ENCODE measurements at places on chromosomes 5 and 9.
A peak's percentile ranks its signal among the peaks of the same experiment; 100 is the strongest.

DNA sequence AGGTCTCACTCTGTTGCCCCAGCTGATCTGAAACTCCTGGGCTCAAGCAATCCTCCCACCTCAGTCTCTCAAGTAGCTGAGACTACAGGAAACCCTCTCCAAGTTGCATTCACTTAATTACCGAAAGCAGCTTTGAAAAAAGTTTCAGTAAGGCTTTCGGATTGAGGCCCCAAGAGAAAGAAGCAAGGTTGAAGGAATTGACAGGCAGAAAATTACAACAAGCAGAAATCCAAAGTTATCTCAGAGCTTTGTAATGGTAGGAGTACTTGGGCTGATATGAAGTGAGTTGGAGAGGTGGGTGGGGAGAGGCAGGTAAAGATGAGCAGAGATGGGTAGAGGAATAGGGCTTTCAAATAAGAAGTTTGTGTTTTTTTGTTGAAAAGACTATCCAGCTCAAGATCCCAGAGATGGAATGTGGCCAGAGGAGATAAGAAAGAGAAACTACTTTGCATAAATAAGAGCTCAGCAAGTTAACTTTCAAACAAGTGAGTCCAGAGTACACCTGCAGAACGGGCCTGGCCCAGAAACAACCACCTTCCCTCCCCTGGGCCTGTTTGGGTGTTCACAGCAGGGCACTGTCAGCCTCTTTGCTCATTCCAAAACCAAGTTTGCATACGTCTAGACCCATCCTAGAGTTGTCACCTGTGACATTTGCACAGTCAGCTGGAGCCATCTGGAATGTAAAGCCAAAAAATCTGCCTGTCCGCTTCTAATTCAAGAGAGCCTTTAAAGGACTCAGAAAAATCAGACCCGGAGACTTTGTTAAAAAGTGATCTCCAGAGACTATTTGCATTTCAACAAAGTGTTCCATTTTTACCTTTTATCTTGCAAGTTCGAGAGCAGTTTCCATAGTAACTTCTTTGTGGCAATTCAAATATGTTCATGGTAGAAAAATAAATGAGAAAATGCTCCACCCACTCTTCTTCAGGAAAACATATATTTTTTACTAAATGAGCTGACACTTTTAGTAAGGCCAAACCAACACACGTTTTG, 2.2 kb upstream of the CLINT1 start:
- no peak for DNase-seq

DNA sequence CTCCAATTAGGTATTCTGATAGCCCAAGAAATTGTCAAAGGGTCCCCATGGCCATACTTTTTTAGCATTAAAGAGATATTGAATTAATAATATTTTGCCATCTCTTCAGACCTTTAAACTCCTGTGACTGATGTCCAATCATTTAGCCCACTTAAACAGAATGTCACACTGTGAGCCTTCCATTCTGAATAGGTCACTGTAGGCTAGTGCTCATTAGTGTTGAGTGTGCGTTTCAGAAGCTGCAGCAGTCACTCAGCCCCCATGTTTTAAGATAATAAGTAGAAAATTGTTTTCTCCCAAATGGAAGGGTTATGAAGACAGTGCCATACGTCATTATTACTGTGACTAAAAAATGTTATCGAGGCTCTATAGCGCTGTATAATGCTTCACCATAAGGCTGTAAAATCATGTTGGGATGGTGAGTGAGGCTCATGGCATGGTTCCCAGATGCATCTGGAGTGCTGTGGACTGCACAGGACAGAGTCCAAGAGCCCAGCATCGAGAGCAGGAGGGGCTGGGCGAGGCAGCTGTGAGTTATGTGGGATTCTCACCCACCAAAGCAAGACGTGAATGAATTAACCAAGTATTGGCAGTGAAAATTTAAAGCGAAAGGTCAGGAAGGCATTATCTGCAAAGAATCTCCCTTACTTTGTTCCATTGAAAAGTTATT, 2112.9 kb upstream of the WWC1 start:
- DNase-seq = no peak

- no peak for DNase-seq
Observed at GRCh38 chr5:143796753-143797152, 15.2 kb upstream of the HMHB1 start.

GRCh38 chr5:108054349-108054748, 327.5 kb downstream of the FBXL17 start:
- DNase-seq = no peak

DNA sequence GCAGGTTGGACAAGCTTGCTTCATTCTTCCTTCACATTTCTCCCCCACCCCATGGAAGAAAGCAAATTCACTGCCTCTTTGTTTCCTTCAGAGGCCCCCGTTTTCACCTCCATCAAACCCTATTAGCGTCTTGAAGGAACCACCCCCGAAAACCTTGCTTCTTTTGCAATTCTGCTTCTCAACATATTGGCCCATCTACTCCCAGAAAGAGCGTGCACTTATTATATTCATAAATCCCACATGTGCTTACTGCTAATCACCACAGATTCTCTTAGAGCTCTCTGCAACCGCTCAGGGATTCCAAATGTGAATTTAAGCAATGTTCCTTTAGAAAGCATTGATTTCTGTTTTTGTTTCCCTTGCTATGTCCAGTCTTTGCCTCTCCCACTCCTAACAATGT, 1.1 kb downstream of the F2RL2 start:
- no peak for DNase-seq

DNA sequence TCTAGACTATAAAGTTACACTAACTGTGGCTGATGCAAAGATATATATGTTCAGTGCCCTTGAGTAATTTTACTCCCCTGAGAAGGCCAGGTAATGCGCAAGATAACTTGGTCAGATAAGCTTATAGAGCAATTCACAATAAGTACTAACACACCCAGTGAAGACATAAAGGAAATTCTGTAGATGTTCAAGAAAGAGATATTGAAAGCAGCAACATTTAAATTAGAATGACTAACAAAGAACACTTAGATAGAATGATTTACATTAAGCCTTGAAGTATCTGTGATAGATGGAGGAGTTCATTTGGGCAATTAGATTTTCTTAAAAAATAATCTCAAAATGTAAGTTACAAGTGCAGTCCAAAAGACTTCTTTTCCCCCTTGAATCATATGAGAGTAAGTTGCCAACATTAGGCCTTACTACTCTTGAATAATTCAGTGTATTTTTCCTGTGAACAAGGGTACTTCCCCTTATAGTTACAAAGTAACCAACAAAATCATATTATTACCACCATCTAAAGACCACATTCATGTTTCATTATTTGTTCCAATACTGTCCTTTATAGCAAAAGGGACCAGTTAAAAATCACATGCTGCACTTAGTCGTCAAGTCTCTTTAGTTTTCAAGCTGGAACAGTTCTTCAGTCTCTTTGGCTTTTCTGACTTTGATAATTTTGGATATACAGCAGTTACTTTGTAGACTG, 44.4 kb upstream of the ELOVL7 start:
- DNase-seq = no peak

- DNase-seq = peak; percentile 81
Observed at GRCh38 chr5:157252711-157253465, 13.0 kb upstream of the CYFIP2 start.

DNA sequence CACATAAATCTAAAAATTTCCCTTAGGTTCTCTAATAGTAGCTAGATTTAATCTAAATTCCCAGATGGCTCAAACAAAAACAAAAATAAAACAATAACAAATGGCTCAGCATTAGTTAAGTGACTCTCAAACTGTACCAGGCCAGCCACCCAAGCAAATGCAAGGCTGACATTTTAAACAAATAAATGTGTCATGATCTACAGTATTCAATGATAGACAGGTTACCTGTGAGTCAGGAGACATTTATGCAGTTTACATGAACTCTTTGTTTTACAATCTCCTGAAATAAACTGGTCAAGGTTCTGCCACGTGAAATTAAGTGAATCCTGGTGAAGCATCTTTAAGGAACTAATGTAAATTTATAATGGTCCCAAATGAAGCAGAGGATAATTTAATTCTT, 580.2 kb upstream of the PTPRD start:
- DNase-seq = no peak

- DNase-seq = no peak
Observed at GRCh38 chr5:1734908-1735289, 64.7 kb downstream of the MRPL36 start.

DNA sequence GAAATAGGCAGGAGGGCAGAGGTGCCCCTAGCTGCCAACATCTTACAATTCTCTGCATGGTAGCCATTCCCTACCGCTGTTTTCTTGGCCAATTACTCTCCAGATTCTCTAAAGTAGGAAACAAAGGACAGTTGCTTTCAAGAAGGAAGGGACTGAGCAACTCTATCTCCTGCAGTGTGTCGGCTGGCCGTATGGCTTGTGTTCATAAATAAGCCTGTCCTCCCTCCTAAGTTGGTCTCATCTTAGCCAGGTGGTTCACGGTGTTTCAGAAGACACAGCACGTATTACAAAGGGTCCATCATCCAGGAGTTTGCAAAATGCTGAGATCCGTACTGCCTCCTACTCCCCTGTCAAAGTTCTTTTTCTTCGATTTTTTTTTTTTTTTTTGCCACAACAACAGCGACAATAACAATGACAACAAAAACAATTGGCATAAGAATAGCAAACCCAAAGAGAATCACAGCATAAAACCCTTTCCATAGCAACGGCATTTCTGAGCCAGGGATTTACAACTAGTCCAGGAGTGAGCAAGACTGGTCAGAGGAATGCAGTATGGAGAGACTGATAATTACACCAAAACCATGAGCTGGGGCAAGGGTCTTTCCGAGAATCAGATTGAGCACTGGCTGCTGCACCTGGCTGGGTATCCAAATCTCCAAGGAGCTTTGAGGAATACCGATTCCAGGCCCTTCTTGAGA, 212.8 kb downstream of the SLIT3 start:
- DNase-seq = no peak

DNA sequence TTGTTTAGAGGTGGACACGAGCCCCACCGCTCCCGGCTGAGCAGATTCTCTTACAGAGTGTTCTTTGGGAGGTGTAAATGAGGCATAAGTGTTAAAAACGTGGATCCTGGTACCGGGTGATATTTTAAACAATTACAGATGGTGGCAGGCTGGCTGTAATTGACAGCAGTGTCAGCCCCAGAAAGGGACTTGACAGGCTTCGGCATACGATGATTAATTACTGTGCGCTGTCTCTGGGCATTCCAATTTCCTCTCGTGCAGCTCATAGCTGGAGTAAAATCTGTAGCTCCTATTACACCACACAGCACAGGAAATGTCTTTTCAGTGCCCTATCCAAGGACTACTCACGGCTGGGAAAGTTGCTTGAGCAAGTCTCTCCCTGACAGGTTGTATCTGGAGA, 305.4 kb upstream of the IRX2 start:
- no peak for DNase-seq

DNA sequence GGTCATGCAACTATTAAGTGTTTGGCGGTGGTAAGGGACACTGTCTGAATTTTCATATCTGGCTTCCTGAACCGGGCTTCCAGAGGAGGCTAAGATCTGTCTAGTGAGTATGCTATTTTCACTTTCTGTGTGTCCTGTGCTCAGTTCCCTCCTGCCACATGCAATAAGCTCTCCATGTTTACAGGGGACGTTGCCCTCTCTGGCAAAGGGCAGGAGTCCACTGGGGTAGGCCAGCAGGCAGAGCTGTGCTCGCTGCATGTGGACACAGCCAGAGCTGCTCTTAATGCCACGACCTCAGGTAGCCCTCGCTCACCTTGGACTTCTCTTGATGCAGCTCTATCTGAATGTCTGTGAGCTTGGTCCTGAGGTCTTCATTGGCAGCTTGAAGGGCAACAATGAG, 111.2 kb downstream of the JAKMIP2 start:
- DNase-seq = no peak
